Neural crest cell (in vitro differentiated cells): ENCODE measurements at places on chromosomes 12 and 14. TPM values are rescaled to one million over a fixed set of nuclear protein-coding genes. Genes with fewer than 3 reads are reported as not detected.

Gene MRPL52
- 117 and 137 TPM in 2 replicates for total RNA-seq

Gene GRIP1
- 38.4 and 40.3 TPM in 2 replicates for total RNA-seq

- DNase-seq, result no peak
Observed at GRCh38 chr14:94921882-94922585, 152.1 kb upstream of the GSC start.

DNA sequence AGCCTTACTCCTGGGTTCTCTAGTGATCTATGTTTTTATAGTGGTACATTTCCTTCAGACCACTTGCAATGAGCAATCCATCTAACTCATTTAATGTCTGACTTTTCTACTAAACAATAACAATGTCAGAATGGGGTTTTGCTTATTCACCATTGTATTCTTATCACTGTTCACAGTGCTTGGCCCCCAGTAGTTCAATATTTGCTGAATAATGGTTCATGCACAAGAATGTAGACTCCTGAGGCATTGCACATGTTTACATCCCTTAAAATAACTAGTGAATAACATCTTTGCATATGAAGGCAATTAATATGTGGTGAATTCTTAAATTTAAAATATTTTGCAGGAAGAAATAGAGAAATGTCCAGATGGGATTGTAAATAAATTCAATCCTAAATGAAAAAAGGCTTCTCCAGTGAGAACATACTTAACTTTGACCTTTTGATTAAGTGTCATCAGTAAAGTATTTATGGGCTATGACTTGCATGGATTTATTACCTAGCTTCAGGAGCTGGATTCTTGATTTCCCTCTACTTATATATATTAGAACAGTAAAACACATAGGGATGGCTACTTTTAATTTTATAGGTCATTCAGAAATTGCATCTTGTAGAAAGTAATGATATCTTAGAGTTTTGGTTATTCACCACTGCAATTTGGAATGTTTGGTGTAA is 3.4 kb downstream of the CCER1 start:
- no peak for DNase-seq

GRCh38 chr12:93336291-93336741 is 41.4 kb upstream of the NUDT4 start:
- peak; percentile 10 for DNase-seq

DNA sequence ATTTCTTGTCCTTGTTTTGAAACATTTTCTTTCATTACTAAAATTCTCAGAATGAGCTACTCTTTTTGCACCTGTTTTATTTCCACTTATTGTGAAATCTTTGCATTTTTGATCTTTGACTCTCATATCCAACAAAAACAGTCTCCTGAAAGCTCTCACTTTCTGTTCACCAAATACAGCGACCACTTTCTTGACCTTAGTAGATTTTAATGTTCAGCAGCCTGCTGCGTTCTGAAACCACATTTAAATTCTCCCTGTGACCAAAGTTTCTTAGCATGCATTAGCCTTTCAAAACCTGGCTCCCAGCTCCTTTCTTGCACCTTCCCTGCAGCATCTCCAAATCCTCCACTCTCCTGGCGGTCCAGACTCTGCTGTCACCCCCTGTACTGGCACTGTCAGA is 404.4 kb upstream of the PDE3A start:
- no peak for DNase-seq

Gene KLHL28
- 13.7 and 15.8 TPM in 2 replicates for total RNA-seq

- DNase-seq, result no peak
Observed at GRCh38 chr12:7555752-7556151, 52.2 kb upstream of the CD163 start.

GRCh38 chr12:6437586-6437985 is 7.2 kb upstream of the CD27 start:
- no peak for DNase-seq

Gene NYNRIN
- 10.3 and 10.4 TPM in 2 replicates for total RNA-seq

- DNase-seq, result no peak
Observed at GRCh38 chr12:30088259-30088995, 304.7 kb upstream of the TMTC1 start.

DNA sequence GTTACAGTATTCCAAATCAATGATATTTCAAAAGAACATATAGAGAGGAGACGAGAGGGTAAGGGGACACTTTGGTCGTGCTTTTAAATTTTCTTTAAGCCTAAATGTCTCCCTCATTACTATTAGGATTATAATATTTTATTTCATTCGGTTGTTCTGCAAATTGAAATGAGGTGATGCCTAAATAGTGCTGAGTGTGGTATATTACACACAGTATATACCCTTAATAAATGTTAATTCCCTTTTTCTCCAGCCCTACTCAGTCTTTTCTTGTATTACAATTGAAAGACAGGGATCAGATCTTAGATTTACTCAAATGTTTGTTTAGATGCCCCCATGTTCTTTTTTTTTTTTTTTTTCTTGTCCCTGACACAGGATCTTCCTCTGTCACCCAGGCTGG is 7.7 kb downstream of the SNAPC1 start:
- no peak for DNase-seq

DNA sequence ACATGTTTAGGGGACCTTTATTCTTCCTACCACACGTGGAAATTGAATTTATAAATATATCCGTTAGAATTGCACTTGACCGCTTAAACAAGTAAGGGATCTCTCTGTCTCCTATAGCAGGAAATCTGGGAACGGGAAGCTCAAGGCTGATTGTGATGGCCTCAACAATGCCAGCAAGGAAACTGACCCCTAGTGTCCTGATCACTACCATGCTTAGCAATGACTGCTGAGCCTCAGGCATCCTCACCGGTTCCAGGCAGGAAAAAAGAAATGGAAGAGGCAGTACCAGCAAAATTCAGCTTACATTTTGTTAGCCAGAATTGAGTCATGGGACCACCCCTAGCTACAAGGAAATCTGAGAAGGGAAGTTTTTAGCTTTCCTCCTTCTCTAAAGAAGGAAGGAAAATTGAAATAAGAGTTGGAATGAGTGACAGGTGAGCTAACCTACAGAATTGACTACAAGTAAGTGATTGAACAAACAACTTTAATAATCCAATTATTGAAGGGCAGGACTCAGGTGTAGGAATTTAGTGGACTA is 43.9 kb upstream of the AMN1 start:
- DNase-seq, result no peak

Gene SLC10A1
- not detected in 2 replicates for total RNA-seq
